ENCODE measurements at places on chromosomes 5 and 9.

GRCh38 chr9:75053869-75054268 is 25.8 kb upstream of the CARNMT1 start:
- no peak for DNase-seq

GRCh38 chr9:97567894-97568202 is 65.3 kb downstream of the TSTD2 start:
- DNase-seq = no peak

- no peak for DNase-seq
These were observed 152.3 kb downstream of the GAS1 start for GRCh38 chr9:86795047-86795442.

- no peak for DNase-seq
These were observed 169.7 kb downstream of the GOLPH3 start for GRCh38 chr5:32004404-32004803.

- DNase-seq = no peak
These were observed 612.6 kb downstream of the PSAT1 start for GRCh38 chr9:78909566-78909965.

DNA sequence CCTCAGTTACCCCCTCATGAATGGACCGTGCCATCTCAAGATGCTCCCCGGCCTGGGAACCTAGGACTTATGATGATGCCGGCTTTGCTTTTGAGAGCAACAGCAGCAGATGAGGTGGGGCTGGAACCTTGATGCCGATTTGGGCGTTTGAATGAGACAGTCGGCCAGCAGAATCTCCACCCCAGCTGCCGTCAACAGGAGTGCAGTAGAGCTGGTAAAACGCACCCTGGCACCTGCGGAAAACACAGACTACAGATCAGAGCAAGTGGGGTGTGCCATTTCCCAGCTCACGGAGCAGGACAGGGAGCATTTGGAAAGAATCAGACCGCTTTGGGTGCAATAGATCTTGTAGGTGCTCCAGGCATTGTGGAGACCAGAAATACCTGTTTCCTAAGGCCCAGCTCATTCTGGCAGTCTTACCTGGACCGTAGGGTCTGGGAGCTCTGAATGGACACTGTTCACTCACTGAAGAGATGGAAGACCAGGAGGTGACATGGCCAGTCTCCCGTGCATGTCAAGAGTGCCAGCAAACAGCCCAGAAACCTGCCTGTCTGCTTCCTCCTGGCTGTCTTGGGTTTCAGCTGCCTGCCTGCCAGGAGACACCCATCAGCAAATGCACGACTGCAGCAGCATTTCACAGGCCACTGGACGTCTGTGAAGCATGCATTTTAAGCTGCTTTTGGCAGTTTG is 317.7 kb upstream of the IRX4 start:
- DNase-seq = no peak

GRCh38 chr5:117457656-117458055 is 883.0 kb upstream of the SEMA6A start:
- no peak for DNase-seq

DNA sequence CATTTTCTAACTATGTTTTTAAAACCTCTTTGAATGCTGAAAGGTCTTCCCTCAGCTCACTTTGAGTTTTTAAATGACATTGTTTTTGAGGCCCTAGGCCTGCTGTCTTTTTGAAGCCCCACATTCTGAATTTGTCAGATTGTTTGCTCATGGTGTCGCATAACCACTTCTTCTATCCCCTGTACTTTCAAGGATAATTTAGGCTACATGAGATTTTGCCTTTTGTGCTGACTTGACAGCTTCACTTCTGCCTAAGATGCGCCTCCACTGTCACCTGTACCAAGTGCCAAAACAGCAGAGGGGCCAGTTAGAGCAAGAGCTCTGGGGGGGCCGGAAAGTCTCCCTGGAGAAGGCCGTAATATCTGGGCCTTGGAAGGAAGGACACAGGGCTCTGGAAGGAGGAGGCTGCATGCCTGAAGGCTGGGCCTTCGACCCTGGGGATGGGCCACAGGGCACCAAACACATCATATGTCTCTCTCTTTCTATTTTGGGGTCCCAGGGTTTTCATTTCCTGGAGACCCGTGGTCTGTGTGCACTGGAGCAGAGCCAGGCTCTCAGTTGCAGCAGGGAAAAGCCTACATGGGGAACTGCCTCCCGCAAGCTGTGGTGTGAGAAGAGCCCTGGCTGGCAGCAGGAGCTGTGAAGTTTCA is 49.1 kb downstream of the NDST1 start:
- no peak for DNase-seq

DNA sequence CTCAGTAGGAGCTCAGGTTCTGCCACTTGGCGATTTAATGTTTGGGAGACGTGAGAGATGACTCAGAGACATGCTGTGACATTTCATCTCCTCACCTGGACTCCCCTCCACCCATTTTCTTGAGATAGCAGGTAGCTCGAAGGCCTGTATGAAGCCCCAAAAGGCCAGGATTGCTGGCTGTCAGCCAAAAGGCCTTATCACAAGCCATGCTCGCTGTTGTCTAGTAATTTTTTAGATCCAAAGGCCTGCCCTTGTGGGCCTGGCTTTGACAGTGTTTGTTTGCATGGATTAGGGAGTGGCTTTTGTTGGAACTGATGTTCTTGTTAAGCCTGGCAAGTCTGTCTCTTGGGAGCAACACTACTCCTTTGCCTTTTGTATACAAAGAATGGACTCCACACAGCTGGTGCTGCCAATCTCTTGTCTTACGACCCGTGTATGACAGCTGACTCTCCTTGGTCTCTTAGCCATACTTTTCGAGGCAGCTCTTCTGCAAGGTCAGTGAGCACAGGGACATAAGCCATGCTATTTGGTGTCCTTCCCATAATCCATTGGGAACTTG is 22.7 kb downstream of the CAVIN4 start:
- no peak for DNase-seq

- DNase-seq = no peak
These were observed 72.8 kb downstream of the NR6A1 start for GRCh38 chr9:124698265-124698664.

GRCh38 chr5:176320577-176320976 is 41.0 kb downstream of the KIAA1191 start:
- DNase-seq = no peak

DNA sequence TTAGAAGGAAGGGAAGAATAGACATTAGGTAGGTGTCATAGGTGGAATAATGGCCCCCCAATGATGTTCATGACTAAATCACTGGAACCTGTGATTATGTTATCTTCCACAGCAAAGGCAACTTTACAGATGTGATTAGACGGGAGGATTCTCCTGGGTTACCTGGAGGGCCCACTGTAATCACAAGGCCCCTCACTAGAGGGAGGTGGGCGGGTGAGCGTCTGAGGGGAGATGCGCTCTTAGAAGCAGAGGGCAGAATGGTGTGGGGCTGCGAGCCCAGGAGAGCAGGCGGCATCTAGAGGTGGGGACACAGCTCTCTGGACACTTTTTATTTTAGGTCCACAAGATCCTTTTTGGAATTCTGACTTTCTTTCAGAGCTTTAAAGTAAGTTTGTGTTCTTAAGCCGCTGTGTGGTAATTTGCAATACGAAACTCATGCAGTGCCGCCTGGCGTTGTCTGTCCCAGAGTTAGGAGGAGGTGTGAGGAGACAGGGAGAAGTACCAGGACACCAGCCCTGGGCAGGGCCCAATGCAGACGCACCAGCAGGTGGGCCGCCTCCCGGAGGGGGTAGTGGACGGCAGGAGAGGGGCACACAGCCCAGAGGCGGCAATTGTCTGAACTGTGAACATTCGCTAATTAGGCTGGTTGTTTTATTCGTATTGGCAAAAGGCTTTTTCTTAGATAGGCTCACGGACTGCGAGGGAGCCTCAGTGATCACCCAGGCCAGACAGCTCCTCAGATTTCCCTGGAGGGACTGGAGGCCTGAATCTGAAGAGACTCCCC is 51.1 kb upstream of the FANCC start:
- no peak for DNase-seq

- no peak for DNase-seq
These were observed 214.3 kb upstream of the GRIA1 start for GRCh38 chr5:153276151-153276550.

GRCh38 chr5:147782110-147783028 is at the start of gene JAKMIP2:
TSS of gene JAKMIP2 (minus strand) at chr5:147782728. CDS start at chr5:147671806, 110,922 bp downstream.
- DNase-seq = peak; percentile 75

DNA sequence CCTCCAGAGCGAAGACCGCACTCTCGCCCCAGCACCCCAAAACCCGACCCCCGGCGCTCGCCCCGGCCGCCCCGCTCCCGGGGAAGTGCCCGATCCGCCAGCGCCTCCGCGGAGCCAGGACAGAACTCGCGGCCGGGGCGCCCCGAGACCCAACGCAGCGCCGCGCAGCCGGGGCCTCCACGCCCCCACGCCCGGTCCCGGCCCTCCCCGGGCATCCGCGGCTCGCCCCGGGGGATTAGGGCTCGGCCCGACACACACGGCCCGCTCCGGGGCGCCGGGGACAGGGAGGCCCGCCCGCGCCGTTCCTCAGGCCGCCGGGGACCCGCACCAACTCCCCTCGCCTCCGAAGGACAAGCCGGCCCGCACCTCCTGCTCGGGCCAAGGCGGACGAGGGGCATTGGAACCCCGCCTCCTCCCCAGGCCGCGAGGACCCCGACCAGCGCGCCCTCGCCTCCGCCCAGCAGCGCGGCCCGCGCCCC is 544 bp downstream of the FNBP1 start:
- no peak for DNase-seq

DNA sequence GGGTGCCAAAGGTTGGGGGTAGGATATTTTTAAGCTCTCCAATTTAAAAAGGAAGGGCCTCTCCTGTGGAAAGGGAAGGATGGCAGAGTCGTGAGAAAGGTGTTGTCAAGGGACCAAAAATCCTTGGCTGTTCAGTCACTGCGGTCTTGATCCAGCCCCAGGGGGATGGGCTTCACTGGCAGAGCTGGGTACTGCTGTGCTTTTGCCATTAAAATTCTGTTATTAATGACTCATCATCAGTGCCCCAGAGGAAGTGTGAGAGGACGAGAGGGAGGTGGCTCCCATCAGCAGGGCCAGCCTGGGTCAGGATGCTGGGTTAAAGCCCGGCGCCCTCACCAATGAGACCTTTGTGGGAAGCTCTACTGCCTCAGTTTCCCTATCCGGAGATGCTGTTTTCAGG is 16.7 kb downstream of the PCDH12 start:
- no peak for DNase-seq

DNA sequence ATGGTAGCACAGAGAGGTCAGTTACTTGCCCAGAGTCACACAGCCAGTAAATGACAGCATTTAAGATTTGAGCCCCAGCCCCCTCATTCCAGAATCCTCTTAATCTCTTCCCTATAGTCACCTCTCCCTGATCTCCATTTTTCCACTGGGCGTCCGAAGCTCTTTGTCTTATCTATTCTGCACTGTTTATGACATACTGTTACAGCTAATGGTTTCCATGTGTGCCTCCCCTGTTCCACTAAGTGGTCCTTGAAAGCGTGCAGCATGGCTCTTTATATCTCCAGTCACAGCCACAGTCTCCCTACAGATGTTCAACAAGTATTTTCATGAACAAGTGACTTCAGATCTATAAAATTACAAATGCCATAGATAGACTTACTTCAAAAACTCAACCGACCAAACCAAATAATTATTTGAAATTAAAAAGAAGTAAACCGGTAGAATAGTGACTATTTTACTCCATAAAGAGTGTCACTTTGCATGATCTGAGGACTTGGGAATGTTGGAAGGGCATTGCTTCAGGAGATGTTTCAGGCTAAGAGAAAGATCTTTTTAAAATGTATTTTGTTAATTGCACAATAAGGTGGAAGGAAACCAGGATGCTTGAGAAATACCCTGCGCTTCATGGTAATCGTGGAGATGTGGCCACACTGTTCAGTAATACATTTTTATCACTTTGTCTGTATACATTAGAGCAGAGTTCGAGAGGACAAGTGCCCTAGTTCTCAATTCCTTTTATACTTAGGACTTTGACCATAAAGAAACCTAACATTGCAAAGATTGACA is 237.2 kb downstream of the FBXL7 start:
- no peak for DNase-seq

DNA sequence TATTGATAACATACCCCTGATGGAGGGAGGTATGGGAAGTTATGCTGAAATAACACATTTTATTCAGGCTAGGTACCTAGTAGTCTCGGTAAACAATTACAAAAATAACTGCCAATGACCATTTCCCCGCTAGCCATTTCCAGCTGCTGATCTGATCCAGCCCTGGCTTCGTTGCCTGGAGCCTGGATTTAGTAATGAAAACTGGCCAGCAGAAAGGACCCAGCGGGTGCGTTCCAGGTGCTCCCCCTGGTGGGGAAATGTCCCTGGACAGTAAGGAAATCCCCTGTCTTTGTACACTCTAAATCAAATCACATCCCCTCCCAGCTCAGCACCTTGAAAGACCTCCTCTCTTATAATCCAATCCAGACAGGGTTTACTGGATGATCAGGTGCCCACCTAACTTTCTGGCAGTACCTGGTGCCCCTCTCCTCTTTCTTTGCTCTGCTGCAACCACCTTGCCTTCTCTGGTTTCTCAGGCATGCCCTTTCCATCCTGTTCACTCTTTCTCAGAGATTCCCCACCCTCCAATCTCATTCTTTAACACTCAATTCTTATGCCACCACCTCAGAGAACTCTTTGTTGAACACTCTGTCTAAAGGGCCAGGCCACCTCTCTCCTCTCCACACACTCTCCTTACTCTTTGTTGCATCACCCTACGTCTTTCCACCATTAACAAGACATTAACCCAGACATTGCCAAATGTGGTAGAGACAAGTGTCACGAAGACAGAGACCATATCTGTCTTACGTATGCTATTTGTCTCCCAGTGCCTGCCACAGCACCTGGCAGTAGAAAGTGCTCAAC is 50.1 kb upstream of the SMAD5 start:
- peak; percentile 27 for DNase-seq

DNA sequence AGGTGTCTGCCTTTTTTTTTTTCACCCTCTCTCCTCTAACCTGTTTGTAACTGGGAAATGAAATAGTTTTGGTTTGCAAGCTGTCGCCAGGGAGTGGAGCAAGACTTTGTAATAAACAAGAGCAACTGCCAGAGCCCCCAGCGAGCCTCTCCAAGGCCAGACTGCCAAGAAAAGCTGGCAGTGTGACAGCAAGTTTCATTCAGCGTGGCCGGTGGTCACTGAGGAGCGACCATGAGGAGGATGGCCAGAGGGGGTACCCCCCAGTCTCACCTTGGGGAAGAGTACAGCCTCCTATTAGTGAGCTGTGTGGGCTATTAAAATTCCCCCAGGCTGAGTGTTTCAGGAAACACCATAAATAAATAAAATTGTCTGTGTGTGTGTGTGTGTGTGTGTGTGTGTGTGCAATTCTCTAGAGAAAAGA is 49.9 kb downstream of the ZFAND5 start:
- DNase-seq = no peak

- no peak for DNase-seq
These were observed 78.7 kb upstream of the SAP30L start for GRCh38 chr5:154367101-154367500.
